ENCODE measurements at places on chromosomes 1 and 21. TPM values are rescaled to one million over a fixed set of nuclear protein-coding genes. Genes with fewer than 3 reads are reported as not detected.
A peak's percentile ranks its signal among the peaks of the same experiment; 100 is the strongest.

- H3K4me1 ChIP-seq = no peaks in the 10 kb centered on the region
- no peaks in the 10 kb centered on the region for H3K36me3 ChIP-seq
- H3K27ac ChIP-seq = no peak overlapping the region
- H3K4me3 ChIP-seq = no peak overlapping the region
- no peaks in the 10 kb centered on the region for H3K27me3 ChIP-seq
- no peak for DNase-seq
Observed at GRCh38 chr1:49817681-49818080, 206.1 kb downstream of the AGBL4 start.

DNA sequence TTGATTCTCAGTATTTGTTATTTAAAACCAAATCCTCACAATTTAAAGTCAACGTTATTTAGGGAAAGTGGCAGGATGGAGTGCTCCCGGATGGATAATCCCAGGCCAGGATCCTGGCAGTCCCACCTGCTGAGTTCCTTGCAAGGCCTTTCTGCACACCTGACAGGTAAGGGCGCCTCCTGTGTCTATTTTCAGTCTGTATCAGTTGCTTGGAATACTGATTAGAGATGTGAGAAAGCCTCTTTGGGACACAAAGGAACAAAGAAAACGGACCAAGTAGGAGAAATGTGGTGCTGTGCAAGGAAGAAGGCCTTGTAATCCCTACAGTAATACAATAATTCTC is 12.2 kb downstream of the STYXL2 start:
- peaks cover 5% of the 10 kb centered on the region for H3K4me1 ChIP-seq
- no peaks in the 10 kb centered on the region for H3K27me3 ChIP-seq
- DNase-seq = no peak
- no peaks in the 10 kb centered on the region for H3K36me3 ChIP-seq

- peak overlapping the region; percentile 6 for H3K27ac ChIP-seq
- no peak overlapping the region for H3K4me3 ChIP-seq
- H3K4me1 ChIP-seq = no peaks in the 10 kb centered on the region
- H3K36me3 ChIP-seq = peaks cover 9% of the 10 kb centered on the region
- no peaks in the 10 kb centered on the region for H3K27me3 ChIP-seq
Observed at GRCh38 chr1:184535191-184535970, 148.6 kb downstream of the C1orf21 start.

GRCh38 chr1:53581476-53581875 is 122.3 kb downstream of the DMRTB1 start:
- no peak overlapping the region for H3K4me3 ChIP-seq
- H3K27ac ChIP-seq = no peak overlapping the region
- no peaks in the 10 kb centered on the region for H3K27me3 ChIP-seq

DNA sequence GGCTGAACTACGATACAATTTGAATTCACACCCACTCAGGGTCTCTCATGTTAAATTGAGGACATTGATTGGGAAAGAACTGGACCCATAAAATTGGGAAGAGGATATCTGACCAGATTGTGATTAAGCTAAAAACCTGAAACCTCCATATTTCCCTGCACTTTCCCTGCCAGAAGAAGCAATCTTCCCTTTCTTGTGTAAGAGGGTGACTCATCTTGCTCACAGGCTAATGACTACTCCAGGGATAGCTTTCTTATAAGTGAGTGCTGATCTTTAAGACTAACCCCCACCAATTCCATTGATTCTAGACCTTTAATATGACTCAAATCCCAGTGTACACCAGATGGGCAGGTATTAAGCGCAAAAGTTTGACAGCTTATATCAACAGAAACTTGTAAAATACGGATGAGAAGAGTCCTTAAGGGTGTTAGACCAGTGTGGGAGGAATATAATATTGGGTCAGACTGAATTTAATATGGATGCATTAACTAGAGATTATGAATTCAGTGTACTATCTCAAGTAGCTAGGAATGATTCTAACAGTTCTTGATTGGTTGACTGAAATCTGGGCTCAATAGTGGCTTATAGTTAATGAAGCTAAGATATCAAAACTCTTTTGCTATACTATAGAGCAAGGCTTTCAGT is 12.1 kb upstream of the SGIP1 start:
- no peak overlapping the region for H3K27ac ChIP-seq
- no peak for DNase-seq
- H3K27me3 ChIP-seq = no peaks in the 10 kb centered on the region
- no peaks in the 10 kb centered on the region for H3K36me3 ChIP-seq
- no peak overlapping the region for H3K4me3 ChIP-seq

DNA sequence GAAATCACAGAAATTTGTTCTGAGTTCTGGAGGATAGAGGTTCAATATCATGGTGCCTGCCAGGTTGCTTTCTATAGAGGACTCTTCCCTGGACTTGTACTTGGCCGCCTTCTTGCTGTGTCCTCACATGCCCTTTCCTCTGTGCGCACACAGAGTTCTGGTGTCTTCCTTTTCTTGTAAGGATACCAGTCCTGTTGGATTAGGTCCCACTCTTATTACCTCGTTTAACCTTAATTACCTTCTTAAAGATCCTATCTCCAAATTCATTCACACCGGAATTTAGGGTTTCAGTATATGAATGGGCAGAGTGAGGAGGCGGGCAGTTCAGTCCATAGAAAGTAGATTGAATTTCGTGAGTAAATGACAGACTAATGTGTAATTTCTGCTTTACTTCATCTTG is 413.9 kb downstream of the NCAM2 start:
- DNase-seq = no peak
- no peak overlapping the region for H3K4me3 ChIP-seq
- H3K36me3 ChIP-seq = no peaks in the 10 kb centered on the region

- DNase-seq = no peak
- H3K36me3 ChIP-seq = no peaks in the 10 kb centered on the region
- peak overlapping the region; percentile 73 for H3K27ac ChIP-seq
Observed at GRCh38 chr1:152412756-152413155, 1.3 kb downstream of the CRNN start.

DNA sequence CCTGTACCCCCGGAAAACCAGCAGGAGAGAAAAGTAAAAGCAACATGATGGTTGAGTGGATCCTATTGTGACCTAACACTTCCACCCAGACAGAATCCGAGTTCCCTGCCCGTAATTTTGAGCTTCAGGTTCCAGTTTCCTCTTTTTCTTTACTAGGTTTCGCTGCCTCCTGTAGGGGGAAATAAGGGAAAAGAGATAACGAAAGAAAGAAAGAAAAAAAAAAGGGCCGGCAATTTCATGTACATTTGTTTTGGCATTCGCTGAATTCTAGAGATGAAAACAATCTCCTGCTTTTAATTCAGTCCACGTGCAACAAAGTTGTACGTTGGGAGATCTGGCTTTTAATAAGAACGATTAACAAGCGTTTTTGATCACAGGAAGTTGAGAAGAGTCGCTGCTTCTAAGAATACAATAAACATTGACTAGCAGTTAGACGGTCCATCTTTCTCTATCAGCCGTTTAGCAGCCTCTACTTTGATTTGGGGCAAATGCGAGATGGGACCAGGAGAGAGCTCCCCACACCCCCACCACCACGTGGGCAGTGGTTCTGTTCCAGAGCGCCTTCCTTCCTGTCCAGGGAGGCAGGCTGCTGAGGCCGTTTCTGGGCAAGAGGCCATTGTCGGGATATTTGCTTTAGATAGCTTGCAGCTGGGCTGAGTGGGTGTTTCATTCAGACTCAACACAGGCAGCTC is 155.9 kb upstream of the RUNX1 start:
- no peak for DNase-seq
- H3K36me3 ChIP-seq = no peaks in the 10 kb centered on the region
- H3K4me3 ChIP-seq = peak overlapping the region; percentile 51
- no peaks in the 10 kb centered on the region for H3K27me3 ChIP-seq

- no peaks in the 10 kb centered on the region for H3K36me3 ChIP-seq
- H3K27ac ChIP-seq = peak overlapping the region; percentile 82
- H3K4me1 ChIP-seq = peaks cover 54% of the 10 kb centered on the region
- H3K27me3 ChIP-seq = no peaks in the 10 kb centered on the region
- DNase-seq = no peak
Observed at GRCh38 chr1:161017756-161018630, 3.0 kb downstream of the F11R start.

Gene ZNF124
- total RNA-seq = 36.4 TPM

Gene TAF5L
- total RNA-seq = 12.8 TPM

Gene FLG2
- 0.11 TPM for total RNA-seq

Gene HMGCS2
- total RNA-seq = 1.1 TPM

Gene GBP7
- not detected for total RNA-seq

Data from esophagus squamous epithelium (tissue), 5 donors.